Stimulated activated CD4-positive, alpha-beta T cell treated with anti-CD3 and anti-CD28 coated beads, Interleukin-12 subunit alpha, Interleukin-12 subunit beta, amount 100 ng/mL, for 24 hours (primary cell): ENCODE measurements at places on chromosomes 5 and 9.

DNA sequence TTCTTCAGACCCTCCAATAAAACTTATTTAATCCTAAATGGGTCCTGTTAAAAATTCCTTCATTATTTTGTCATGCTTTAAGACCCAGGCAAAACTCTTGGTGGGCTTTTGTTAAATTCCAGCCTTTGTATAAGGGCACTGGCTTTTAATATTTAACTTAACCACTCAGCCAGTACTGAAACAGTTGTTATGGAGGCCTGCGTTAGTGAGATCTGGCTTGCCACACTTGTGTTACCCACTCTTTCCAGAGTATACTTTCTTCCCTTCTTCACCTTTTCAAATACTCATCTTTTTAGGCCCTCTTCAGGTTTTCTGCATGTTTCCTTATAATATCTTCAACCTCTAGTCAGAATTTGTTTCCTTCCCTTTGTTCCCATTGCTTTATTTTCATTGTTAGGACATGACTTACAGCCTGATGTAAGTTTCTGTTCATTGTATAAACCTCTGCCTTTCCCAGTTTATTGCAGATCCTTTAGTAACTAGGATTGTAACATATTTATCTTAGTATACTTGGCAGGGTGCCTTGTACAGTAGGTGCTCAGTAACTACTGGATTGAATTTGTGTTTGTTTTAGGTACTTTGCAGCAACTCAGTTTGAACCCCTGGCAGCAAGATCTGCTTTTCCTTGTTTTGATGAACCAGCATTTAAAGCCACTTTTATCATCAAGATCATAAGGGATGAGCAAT is 48.8 kb downstream of the LNPEP start:
- no peak for DNase-seq

DNA sequence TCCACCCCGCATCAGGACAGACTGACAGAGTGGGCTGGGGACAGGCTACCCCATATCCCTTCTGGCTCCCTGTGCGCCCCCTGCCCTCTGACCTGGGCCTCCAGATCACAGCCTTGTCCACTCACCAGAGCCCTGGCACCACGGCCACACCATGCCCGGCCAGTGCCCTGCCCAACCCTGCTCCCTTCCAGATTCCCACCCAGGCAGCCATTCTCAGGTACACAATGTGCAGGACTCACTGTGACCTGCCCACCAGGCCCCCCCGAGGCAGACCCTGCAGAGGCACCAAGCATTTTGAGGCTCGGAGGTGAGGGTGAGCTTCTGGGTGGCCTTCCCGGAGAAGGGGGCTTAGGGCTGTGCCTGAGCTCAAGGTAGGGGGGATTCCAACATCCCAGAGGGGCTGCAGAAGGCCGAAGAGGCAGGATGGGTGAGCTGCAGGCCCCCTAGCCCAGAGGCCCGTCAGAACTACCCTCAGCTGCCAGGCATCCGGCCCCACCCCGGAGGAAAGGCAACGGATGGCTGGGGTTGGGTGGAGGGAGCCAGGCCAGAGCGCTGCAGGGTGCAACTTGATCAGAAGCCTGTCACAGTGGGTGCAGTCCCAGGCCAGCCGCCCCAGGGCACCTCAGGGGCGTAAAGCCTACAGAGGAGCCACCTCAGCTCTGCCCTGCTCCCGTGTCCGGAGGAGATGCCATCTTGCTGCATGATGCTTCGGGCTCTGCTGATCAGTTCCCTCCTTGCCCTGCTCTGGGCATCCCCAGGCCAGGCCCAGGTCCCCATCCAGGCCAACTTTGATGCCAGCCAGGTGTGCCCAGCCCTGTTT is at the start of gene LCNL1:
LCNL1 (plus strand) TSS at position 762 of the 820 bp plus-strand sequence. CDS start 594 bp downstream, outside the sequence.
- no peak for DNase-seq

- DNase-seq, result no peak
Observed at GRCh38 chr9:2461892-2462291, 159.7 kb upstream of the VLDLR start.

DNA sequence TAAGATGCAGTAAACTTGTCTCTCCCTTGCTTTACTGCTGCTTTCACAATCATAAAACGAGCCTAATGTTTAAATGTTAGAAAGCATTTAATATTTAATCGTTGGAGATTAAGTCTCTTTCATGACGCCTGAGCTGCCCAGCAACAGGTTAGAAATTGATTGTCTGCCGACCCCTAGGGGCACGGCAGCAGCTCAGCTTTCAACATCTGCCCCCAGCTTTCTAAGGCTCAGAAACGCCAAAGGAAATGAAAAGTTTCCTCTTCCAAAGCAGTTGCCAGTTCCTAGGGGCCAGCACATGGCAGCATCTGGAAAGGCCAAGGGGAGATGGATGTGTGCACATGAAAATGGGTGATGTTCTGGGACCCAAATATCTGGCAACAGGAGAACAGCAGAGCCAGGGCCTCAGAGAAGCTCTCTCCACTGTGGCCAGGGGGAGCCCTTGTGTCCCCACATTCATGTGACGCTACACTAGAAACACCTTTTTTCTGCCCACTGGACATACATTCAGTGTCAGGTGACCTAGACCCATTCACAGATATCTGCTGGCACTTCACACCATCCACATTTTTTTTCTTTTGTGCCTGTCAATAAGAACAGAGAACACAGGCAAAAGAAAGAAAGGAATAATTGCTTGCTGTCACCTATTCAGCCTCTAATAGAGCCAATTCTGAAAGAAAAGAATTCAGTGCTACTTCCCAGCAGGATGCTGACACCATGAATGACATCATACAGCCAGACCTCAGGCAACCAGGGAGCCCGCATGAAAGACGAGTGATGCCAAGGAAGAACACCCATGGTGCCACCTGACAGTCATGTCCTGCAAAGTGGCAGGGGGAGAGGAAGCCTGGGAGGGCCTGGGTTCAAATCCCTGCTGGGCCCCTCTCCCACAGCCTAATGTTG is 205.0 kb upstream of the TAS2R1 start:
- DNase-seq, result no peak

DNA sequence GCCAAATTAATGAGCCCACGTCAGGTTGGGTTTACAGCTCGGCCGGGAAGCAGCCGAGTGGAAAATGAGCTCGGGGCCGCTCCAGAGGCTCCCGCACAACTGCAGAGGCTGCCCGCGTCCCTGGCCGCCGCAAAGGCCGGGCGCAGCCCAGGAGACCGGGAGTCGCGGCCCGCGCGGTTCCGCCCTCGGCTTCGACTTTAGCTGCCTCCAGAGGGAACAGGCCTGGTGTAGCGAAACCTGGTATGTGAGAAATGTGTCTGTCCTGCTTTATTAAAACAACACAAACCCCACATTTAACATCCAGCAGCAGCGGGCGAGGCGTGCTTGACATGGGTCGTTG is 66.2 kb downstream of the FOXD1 start:
- no peak for DNase-seq

- no peak for DNase-seq
Observed at GRCh38 chr5:174837919-174838902, 113.8 kb downstream of the MSX2 start.

DNA sequence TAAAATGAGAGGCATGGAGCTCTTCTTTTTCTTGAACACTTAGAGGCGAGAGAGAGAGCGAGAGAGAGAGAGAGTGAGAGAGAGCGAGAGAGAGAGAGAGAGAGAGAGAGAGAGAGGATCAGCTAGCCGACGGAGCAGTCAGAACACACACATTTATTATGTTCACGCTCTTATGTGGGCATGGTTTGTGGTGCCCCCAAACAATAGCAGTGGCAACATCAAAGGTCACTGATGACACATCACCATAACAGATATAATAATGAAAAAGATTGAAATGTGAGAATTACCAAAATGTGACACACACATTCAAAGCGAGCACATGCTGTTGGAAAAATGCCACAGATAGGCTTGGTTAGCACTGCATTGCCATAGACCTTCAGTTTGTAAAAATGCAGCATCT is 116.1 kb downstream of the KDM4C start:
- no peak for DNase-seq

GRCh38 chr9:37447111-37447510 is 18.1 kb downstream of the ZBTB5 start:
- DNase-seq, result no peak

DNA sequence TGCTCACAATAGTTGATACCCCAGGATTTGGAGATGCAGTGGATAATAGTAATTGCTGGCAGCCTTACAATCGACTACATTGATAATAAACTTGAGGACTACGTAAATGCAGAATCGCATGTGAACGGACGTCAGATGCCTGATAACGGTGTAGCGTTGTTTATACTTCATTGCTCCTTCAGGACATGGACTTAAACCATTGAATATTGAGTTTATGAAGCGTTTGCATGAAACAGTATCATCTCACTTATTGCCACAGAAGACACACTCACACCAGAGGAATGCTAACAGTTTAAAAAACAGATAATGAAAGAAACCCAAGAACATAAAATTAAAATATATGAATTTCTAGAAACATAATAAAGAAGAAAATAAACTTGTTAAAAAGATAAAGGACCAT is 101.6 kb downstream of the GABBR2 start:
- DNase-seq, result no peak

DNA sequence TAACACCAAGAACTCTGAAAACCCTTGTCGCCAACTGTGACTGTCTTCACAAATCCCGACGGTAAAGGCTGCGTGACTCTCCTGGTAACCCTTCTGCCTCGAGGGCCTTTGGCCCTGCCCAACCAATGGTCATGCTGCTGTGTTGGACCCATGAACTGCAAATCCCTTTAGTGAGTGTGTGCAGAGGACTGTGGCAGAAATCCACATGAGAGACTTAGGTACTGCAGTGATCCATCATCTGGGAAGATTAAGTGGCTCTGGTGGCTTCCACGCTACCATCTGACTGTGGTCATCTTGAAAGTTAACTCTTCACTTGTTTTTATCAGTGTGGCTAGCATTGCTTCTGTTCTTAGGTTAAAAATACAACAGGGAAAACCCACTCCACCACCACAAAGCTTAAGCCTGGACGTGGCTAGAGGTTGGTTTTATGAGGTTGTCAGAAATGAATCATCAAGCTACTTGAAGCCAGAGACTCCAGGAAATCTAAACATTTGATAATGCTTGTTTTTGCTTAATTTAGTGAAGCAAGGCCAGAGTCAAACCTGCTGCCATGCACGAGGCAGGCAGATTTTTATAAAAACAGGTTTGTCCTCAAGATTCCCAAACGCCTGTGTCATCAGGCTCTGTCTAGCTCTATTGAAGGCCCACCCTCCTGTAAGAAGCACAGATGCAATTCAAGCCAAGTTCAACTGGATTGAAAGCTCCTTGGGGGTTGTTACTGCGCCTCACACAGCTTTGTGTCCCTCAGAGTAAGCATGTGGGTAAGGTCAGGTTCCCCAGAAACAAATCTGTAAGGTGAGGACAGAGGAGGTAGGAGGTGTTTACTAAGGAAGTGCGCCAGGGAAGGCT is 52.7 kb upstream of the ERCC6L2 start:
- no peak for DNase-seq

DNA sequence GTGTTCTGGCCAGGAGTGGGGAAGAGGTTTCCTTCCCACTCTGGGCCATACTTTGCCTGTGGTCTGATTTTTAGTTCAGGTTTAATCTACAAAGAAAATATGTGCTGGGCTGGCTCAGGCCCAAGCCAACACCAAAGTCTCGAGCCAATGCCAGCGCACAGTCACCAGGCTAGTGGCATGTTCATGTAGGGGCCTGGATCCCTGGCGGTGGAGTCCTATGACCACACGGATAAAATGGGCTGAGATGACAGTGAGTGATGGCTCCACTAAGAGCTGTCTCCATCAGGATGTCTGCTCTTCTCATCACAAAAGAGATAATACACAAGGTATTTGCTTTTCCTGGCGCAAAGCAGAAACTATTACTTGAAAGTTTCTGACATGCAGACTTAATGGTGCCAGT is 92.9 kb upstream of the PTPN3 start:
- no peak for DNase-seq

DNA sequence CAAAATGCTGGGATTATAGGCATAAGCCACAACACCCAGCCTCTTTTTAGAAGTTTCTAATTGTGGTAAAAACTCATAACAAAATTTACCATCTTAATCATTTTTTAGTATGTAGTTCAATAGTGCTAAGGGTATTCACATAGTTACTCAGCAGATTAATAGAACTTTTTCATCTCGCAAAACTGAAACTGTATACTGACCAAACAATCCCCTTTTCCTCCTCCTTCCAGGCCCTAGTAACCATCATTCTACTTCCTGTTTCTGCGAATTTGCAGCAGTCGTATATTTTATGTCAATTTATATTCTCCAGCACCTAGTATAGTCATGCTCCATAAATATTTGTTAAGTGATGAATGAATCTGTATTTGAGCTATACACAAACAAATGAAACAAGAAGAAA is 86.3 kb upstream of the ERBIN start:
- DNase-seq, result no peak

- DNase-seq, result no peak
Observed at GRCh38 chr5:178394074-178394473, 161.5 kb upstream of the PHYKPL start.

GRCh38 chr5:150111122-150111521 is 24.8 kb upstream of the CSF1R start:
- no peak for DNase-seq

DNA sequence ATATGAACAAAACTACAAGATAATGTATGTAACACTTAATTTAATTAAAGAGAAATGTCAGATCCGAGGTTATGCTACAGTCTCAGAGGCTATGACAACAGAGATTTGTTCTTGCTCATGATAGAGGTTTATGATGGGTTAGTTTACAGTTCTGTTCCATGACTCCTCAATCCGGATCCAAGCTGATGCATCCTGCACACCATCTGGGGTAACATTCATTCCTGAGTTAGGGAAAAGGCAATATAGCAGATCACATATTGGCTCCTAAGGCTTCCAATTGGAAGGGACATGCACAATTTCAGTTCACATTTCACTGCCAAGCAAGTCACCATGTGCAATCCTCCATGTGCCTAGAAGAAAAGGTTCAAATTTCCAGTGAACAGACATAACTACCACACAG is 40.4 kb downstream of the ABLIM3 start:
- no peak for DNase-seq

DNA sequence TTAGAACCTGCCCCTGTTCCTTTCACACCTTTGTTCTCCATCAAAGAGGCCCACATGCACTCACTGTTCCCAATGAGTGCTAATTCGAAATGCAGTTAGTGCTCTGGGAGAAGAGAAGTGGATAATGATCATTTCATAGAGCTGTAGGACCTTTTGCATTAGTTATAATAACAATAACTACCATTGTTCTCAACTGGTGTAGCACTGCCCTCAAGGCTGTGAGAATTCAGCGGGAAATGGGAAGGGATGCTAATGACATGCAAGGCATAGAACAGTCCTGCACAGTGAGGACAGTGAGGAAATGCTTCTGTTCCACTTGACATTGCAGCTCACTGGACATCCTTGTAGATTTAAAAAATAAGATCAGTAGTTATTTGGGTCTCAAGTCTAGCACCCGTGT is 187.4 kb downstream of the FBXL7 start:
- no peak for DNase-seq

- no peak for DNase-seq
Observed at GRCh38 chr9:18678821-18679590, 205.1 kb downstream of the ADAMTSL1 start.

- no peak for DNase-seq
Observed at GRCh38 chr5:157323107-157323706, 57.3 kb downstream of the CYFIP2 start.

GRCh38 chr9:215631-216155 is 1.0 kb downstream of the DOCK8 start:
- DNase-seq, result no peak

GRCh38 chr5:159249158-159249557 is 13.9 kb upstream of the UBLCP1 start:
- no peak for DNase-seq
